ENCODE measurements at places on chromosomes 3 and 15.
A peak's percentile ranks its signal among the peaks of the same experiment; 100 is the strongest.

DNA sequence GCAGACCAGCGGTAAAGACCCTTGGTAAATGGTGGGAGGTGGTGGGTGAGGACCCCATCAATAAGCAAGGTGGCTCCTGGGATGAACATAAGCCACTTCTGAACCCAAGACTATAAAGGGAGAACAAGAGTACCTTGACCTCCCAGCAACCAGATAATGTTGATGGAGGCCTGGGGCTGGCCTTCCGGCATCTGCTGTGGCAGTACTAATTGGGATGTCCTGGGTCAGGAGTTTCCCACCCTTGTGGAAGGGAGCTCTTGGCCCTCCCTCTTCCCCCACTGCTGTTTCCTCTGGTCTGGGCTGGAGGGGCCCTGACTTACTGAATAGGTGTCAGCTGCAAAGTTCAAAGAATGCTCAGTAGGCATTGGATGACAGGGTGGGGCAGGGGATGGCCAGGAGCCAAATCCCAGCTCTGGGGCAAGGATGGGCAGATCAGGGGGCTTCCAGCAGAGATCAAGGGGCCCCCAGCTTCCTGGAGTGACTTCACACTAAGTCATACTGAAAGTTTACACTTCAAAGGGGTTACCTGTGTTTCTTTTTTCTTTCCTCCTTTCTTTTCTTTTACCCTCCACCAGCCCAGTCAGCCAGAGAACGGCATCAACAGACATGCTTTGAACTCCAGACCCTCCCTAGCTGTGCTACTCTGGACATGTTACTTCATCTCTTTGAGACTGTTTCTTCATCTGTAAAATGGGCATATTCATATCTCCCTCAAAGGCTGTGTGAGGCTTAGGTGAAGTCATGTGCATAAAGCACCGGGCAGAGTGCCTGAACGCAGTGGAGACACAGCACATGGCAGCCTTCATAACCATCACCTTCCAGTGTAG, 1.5 kb downstream of the RBP1 start:
- DNase-seq: no peak

DNA sequence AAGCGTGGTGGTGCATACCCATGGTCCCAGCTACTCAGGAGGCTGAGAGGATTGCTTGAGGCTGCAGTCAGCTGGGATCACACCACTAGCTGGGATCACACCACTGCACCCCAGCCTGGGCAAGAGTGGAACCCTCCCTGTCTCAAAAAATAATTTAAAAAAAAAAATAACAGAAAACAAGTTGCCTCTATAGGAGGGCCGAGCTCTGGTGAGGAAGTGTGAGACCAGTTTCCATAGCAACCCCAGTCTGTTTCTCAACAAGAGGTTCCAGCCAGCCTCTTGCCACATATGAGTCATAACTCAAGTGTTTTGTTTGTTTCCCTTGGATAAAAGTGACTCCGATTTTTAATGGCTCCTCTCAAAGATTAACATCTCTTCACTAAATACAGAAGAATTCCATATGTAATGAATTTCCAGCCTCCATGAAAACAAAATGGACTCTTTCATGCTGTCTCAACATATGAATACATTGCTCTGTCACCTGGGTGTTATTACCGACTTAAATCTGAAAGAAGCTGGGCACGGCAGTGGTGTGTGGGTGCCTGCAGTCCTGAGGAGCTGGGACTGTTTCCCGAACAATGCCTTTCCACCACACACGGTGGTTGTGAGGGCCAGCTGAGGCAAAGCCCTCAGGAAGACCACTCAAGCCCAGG, 19.7 kb downstream of the TMEM43 start:
- peak; percentile 55 for DNase-seq

DNA sequence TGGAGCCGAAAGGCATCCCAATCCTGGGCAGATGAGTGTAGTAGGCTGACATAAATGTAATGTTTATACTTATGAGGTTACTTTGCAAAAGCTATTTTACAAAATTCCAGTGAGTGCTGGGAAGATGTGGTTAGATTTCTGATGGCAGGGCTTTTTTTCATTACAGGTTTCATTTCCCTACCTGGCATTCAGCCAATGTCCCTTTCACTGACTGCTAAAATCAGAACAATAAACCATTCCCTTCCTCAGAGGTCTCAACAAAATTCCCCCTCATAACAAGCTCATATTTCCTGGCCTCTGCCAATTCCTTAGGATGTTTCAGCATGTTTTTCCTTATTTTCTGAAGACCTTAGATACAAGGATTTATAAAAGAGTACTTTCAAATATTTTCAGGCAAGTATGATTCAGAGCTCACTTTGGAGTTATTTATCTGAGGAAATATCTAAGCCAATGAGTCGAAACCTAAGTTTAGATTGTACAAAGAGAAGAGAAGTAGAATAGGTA, 40.9 kb upstream of the CCDC80 start:
- no peak for DNase-seq

DNA sequence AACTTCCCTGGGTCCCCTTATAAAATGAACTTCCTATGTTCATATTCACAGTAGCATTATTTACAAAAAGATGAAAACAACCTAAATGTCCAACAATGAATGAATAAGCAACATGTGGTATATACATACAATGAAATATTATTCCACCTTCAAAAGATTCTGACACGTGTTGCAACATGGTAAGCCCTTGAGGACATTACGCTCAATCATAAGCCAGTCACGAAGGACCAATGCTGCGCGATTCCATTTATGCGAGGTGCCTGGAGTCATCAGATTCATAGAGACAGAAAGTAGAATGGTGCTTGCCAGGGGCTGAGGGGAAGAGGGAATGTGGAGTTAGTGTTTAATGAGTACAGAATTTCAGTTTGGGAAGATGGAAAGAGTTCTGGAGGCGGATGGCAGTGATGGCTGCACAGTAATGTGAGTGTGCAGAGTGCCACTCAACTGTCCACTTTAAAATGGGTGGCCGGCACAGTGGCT, 88.8 kb upstream of the ALDH1A3 start:
- DNase-seq: no peak

DNA sequence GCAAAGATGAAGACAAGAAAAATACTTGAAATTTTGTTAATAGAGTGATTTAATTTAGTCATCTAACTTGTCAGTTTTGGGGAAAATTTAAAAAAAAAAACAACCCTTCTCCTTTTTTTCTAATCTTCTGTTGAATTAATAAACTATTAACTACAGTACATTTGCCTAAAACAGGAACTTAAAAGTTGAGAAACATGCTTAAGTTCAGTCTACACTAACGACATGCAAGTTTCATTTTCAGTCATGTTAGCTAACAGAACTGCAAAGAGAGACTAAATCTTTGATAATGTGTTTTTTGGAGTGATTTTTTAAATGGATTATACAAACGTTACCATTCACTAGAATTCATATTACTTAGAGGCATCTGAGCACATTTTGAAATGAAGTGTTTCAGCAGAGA, 71.9 kb upstream of the MBNL1 start:
- DNase-seq: no peak

- no peak for DNase-seq
Measured at GRCh38 chr3:37984051-37984450, 6.5 kb upstream of the VILL start.

- DNase-seq: no peak
Measured at GRCh38 chr3:40997711-40998519, 201.4 kb upstream of the CTNNB1 start.

- no peak for DNase-seq
Measured at GRCh38 chr15:69319384-69320375, 21.0 kb downstream of the PAQR5 start.

GRCh38 chr3:141228395-141228794, 3.2 kb upstream of the PXYLP1 start:
- no peak for DNase-seq

DNA sequence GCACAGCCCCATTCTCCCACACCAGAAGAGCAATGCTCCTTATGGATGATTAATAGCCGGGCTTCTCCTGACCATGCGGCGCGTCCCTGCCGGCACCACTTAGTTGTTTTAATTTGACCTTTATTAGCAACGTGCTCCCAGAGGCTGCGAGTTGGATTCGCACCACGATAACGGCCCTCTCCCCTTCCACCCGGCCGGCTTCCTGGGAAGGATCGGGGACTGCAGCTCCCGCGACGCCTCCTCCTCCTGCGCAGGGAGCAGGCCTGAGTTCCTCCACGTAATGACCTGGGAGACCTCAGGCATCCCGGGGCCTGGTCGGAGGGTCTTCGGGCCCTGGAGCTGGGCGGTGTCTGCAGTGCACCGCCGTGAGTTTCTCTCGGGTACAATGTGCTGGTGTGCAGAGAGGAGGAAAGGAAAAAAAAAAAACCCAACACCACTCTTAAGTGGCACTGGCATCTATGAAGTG, 243.3 kb upstream of the TOPAZ1 start:
- no peak for DNase-seq

GRCh38 chr3:109994853-109995252, 657.5 kb upstream of the DPPA4 start:
- no peak for DNase-seq

DNA sequence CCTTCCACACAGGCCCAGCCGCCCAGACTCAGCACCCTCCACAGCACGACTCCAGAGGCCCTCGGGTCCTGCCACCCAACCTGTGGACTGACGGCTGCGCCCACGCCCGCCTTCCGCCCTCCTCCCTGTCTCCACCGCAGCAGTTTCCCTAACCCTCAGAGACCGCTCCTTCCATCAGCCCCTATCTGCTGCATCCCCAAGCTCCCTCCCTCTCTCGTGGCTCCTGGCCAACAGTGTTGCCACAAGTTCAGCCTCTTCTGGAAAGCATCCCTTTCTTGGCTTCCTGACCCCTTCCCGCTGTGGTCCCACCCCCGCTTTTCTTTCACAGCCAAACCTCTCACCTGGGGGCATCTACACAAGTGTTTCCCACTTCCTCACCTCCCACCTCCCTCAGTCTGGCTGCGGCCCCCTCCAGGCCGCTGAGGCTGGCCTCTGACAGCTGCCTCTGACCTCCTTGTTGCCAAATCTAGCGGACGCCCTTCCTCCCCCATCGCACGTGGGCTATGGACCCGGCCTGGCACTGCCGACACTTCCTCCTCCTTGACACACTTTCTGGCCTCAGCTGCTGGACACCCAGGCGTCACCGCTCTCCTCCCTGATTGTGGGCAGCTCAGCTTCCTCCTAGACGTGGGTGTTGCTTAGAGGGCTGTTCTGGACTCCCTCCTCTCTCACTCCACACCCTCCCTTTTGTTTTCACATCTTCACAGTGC, 168.8 kb upstream of the TLE3 start:
- no peak for DNase-seq

DNA sequence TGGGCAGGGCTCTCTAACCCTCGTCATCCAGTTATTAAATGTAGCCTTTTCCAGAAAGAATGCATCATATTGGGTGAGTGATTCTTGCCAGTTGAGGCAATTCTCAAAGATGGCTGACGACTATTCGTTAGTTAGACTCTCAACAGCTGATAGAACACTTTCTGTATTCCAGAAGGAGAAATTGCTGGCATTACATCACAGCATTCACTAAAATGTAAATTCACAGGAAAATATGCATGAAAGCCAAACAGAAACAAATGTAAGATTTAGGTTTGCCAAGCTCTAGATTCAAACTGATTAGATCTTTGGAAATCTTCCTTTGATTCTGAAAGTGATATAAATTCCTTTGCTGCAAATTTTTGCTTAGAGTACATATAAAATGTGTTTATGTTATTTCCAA, 1501.0 kb downstream of the SI start:
- DNase-seq: no peak

GRCh38 chr3:18086078-18086477, 339.1 kb downstream of the SATB1 start:
- no peak for DNase-seq

DNA sequence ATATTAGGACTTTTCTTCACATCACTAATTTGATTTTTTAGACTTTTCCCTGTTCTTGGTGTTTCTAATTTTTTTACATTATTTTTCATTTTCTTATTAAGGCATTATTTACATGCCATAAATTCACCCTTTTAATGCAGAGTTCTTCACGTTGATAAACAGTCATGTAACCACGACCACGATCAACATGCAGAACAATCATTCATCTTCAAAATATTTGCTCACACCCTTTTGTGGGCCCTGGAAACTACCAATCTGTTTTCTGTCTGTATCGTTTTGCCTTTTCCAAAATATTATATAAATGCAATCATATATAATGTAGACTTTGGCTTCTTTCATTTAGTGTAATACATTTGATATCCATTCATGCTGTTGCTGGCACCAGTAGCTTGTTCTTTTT, 48.7 kb downstream of the ARRDC4 start:
- no peak for DNase-seq

GRCh38 chr3:164458986-164459385, 619.3 kb downstream of the SI start:
- no peak for DNase-seq

DNA sequence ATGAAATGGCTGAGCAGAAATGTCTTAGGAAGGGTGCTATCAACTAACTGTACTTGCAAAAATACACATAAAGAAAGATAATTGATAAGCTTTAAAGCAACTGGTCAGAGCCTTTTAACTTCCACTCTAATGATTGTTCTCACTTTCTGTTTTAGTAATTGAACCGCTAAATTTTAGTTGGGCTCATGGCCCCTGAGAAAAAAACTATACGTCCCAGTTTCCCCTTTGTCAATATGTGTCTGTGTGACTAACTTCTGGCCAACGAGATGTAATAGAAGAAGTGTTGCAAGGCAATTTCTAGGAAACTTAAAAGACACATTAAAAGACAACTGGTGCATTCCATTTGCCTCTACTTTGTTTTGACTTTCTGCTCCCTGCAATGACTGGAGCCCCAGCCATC, 223.9 kb downstream of the NR1D2 start:
- no peak for DNase-seq

GRCh38 chr3:34200576-34200975, 402.1 kb downstream of the PDCD6IP start:
- no peak for DNase-seq

DNA sequence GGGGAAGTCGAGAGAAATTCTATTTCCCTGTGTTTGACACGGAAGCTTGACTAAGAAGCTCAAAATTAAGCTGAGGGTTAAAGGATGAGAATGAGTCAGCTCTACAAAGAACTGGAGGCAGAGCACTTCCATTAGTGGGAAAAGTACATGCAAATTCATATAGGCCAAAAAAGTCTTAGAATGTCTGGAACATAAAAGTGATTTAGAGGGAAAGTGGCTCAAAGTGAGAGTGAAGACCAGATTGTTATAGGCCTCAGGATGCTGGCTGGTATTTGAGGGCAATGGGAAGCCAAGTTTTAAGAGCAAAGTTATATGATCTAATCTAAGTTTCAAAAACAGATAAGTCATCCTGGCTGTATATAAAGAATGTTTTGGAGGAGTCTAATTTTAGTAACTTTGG, 857.3 kb downstream of the NAALADL2 start:
- DNase-seq: no peak

- DNase-seq: no peak
Measured at GRCh38 chr3:66425032-66425431, 75.8 kb downstream of the LRIG1 start.

GRCh38 chr3:145159640-145160039, 1001.3 kb downstream of the PLOD2 start:
- DNase-seq: no peak

- DNase-seq: no peak
Measured at GRCh38 chr15:34973512-34973911, 4.0 kb upstream of the AQR start.

GRCh38 chr3:78988324-78988723, 779.5 kb downstream of the ROBO1 start:
- no peak for DNase-seq
